ENCODE measurements at places on chromosomes 2 and 18. TPM values are rescaled to one million over a fixed set of nuclear protein-coding genes. Genes with fewer than 3 reads are reported as not detected.

DNA sequence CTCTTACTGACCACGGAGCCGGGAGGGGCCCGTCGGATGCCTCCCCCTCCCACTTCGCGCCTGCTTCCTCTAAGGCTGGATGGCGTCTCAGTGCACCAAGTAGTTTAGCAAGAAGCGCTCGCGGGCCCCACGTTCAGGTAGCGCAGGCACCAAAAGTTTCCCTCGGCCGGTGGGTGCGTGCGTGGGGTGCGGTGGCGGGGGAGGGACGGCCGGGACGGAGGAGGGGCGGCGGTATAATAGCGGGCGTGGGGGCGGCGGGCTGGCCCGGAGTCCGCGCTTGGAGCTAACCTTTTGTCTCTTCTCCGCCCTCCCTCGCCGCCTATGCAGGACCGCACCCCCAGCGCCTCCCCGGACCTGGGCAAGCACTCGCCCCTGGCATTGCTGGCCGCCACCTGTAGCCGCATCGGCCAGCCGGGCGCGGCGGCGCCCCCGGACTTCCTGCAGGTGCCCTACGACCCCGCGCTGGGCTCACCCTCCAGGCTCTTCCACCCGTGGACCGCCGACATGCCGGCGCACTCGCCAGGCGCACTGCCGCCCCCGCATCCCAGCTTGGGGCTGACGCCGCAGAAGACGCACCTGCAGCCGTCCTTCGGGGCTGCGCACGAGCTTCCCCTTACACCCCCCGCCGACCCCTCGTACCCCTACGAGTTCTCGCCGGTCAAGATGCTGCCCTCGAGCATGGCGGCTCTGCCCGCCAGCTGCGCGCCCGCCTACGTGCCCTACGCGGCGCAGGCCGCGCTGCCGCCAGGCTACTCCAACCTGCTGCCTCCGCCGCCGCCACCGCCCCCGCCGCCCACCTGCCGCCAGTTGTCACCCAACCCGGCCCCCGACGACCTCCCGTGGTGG lies 1.0 kb downstream of the SP5 start:
- no peak for DNase-seq

Gene CFAP65
- not detected for total RNA-seq

- DNase-seq: no peak
Observed at GRCh38 chr2:233546101-233546500, 20.5 kb downstream of the USP40 start.

GRCh38 chr2:48529194-48529593 lies 760 bp upstream of the STON1 start:
- no peak for DNase-seq

DNA sequence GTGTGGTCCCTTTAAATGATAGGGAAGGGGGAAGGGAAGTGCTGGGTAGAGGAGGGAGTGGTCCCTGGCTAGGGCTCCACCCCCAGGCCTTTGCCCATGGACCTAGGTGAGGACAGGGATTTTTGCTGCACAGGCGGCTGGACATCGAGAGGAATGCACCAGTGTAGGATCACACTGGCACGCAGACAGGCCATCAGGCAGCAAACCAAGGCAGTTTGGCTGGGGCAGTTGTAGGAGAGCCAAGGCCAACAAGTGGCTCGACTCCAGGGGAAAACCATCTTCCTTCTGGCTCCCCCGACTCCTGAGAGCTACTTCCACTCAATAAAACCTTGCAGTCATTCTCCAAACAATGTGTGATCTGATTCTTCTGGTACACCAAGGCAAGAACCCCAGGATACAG lies 402.0 kb upstream of the LRRTM1 start:
- no peak for DNase-seq

- peak; percentile 81 for DNase-seq
Observed at GRCh38 chr18:7945882-7946281, 378.8 kb downstream of the PTPRM start.

DNA sequence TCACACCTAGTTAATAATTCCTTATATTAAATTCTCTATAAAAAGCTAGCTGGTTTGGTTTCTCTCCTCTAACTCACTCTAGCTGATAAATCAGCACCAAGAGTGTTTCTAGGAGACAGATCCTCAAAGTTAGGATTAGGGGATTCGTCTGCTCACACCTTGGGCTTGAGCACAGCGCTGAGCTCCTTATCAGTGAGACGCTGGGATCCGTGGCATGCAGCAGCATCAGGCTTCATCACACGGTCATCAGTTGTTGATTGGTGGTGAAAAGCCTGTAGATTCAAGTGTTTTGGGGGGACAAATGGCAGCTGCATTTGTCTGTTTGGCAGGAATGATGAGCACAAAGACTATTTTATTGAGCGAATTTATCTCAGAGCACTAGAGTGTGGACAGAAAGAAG lies 72.6 kb upstream of the MC2R start:
- DNase-seq: no peak

- no peak for DNase-seq
Observed at GRCh38 chr2:145413261-145414030, 893.5 kb upstream of the ZEB2 start.

GRCh38 chr2:83054751-83055150 lies 1404.3 kb downstream of the SUCLG1 start:
- no peak for DNase-seq

Gene TUBB8B
- total RNA-seq: not detected

Gene RIT2
- total RNA-seq: not detected

Gene ALK
- 0.06 TPM for total RNA-seq

Gene ECEL1
- not detected for total RNA-seq

DNA sequence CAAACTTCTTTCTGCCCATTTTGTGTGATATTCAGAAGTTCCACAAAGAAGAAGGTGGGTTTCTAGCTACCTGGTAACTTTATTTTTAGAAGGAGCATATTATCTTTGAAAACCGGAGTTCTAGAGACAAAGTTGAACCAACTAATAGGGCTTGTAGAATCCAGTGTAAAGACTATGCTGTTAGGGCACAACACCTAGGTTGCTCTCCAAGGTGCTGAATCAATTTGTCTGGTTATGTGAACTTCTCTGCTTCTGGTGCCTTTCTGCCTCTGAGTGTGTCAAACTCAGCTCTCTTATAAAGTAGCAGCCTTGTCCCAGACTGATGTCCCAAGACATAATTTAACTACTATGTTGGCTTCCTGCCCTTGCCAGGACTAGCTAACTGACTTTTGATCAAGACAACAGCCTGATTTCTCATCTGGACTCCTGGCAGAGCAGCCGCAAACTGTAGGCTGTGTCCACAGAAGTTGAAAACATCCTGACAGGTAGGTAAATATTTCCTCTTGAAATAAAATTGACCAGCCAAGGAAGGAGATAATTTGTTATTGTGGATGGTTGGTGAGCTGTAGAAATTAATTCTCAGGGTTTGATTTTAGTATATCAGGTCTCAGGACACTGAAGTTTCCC lies 119.4 kb downstream of the CYRIA start:
- DNase-seq: peak; percentile 36

Gene SAG
- not detected for total RNA-seq

DNA sequence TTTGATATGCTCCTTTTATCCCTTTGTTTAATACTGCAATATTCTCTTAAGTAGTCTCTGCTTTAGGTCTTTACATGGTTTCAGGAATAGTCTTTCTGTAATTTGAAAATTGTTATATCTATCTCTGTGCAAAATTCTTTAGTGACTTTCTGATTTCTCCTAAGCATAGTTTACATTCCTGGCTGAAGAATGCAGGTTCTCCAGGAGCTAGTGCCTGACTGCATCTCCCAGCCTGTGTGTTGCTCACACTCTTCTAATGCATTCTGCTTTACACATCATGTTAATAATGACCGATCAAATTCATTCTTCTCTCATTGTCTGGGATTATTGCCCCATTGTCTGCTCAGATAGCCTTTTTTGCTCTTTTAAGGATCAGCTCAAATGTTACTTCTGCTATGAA lies 1349.2 kb downstream of the DSC3 start:
- DNase-seq: no peak

Gene TMEM200C
- total RNA-seq: not detected

GRCh38 chr18:10064267-10064666 lies 150.5 kb downstream of the VAPA start:
- no peak for DNase-seq

GRCh38 chr18:23567671-23568070 lies 18.6 kb downstream of the NPC1 start:
- DNase-seq: no peak

DNA sequence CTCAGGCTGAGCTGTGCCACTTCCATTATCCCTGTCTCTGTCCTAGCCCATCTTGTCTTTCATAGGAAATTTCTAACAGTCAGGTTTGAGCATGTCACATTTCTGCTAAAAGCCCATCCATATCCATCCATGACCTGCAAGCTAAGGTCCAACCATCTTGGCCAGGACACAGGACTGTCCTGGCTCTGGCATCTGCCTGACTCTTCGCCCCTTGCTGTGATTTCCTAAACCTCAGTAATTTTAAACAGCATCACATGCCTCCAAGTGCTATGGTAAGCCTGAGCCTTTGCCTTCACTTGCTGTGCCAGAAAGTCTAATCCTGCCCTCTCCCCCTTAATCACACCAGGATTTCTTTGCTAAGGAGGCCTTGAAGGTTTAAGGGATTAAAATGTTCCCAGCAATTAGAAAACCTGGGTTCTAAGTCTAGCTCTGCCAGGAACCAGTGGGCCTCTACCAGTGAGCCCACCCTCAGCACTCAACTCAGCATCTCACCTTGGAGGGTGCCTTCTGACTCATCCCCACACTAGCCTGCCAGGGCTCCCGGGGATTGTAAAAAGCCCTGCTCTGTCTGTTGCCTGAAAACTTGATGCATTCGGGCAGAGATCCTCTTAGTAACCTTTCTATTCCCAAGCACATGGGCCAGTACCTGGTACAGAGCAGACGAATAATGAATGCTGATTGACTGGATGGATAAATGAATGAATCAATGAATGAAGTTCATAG lies 411.0 kb downstream of the LRATD1 start:
- no peak for DNase-seq

DNA sequence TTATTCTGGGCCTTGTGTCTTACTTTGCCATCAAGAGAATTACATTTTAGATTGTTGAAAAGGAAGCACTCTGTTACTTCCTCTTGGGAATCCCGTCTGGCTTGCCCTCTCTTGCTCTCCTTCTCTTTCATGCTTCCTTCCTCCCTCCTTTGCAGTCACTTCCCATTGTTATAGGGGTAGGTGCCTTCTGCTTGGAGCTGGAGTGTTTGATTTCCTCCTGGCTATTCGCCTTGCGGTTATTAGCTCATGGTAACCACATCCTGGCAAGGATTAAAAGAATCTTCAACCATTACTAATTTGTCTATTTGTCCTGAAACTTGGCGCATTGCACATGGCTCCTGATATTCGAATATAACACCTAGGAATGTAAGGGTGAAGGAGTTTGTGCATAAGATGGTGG lies 115.0 kb downstream of the CERS6 start:
- DNase-seq: no peak

GRCh38 chr18:79459946-79460480 lies 64.3 kb downstream of the NFATC1 start:
- DNase-seq: peak; percentile 23

GRCh38 chr2:64237266-64237665 lies 93.0 kb upstream of the PELI1 start:
- DNase-seq: no peak

- DNase-seq: no peak
Observed at GRCh38 chr2:155054712-155055111, 356.2 kb downstream of the KCNJ3 start.

DNA sequence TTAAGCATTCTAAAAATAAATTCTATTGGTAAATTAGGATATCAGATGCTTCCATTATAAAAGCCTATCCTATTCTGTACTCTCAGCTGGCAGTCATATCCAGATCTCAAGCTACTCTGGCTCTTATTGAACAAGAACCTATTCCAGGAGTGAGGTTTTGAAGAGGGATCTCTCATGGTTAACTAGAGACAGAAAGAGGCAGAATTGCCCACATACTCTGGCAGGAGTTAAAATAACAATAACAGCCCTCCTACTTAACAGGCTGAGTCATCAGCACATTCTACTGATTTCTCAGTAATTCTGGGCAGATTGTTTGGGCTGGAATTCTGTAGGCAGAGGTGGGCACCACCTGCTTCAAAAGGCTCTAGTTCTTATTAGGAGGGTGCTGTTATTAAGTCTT lies 142.0 kb upstream of the UNC80 start:
- DNase-seq: peak; percentile 74

Gene UCN
- 9.3 TPM for total RNA-seq

DNA sequence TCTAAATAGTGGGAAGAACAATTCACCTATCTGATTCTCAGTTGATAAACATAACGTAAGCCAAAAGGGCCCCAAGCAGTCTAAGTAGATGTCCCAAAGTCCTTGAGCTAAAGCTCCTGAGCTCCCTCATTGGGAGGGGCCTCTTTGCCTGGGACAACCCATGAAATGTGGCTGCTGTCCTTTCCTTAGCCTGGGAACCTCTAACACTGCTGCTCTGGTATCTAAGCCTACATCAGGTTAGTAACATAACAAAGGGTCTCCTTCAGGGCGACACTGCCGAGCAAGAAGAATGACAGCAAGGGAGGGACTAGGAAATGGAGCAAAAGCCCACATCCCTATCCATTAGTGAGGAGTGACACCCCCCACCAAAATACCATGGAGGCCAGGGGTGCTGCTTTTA lies 98.3 kb downstream of the MAPRE2 start:
- DNase-seq: no peak

- no peak for DNase-seq
Observed at GRCh38 chr2:114754907-114755563, 312.6 kb downstream of the DPP10 start.

DNA sequence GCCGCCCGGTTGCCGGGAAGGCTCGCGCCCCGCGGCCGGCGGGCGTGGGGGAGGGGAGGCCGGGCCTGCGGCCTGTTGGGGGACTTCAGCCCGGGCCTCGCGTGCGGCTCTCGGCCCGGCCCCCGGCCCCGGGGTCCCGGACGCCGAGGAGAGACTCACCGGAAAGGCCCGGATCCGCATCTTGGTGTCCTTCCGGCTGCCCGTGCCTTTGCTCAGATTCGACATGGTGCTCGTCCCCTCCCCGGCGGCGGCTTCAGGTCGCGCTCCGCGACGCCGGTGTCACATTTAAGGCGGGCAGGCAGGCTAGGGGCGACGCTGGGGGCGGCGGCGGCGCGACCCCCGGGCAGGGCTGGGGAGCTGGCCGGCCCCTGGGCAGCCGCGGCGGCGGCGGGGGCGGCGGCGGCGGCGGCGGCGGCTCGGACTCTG lies 365 bp downstream of the CUL3 start:
- peak; percentile 14 for DNase-seq

Gene ITM2C
- 39.4 TPM for total RNA-seq

Gene DNAJC27
- 1.8 TPM for total RNA-seq

Gene GPC1
- total RNA-seq: 49.0 TPM

Gene ERBB4
- total RNA-seq: 0.02 TPM

Gene IL36G
- total RNA-seq: not detected

- no peak for DNase-seq
Observed at GRCh38 chr2:37816686-37817085, 108.4 kb upstream of the RMDN2 start.

Gene ZAP70
- total RNA-seq: 0.47 TPM

DNA sequence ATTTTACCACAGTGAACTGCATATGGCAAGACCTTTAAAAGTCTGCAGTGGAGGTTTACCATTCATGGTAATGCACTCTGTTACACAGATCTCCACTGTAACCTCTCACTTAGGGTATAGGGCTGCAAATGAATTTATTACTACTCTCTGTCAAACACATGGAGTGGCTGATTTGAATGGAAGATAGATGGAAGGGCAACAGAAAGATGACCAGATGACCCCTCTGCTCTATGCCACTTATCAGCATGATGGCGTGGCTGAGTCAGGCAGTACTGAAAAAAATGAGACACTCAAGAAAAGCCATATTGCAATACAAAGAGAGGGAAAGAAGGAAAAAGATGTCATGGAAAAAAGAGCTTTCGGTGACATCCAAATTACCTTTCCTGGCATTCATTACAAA lies 72.3 kb downstream of the ABCA12 start:
- no peak for DNase-seq

Gene ZNF638
- 69.5 TPM for total RNA-seq
